HepG2 (cell line): ENCODE measurements at places on chromosomes 4 and X. TPM values are rescaled to one million over a fixed set of nuclear protein-coding genes. Genes with fewer than 3 reads are reported as not detected.

The L1CAM gene
- total RNA-seq = 1.1 and 1.4 TPM in 2 replicates

The GPM6B gene
- not detected in 2 replicates for total RNA-seq

The XG gene
- not detected in 2 replicates for total RNA-seq

The SYNPO2 gene
- total RNA-seq = 0.04 TPM in 1 of 2 replicates, not detected in the other

The CLTRN gene
- 0.17 and 0.53 TPM in 2 replicates for total RNA-seq

The MGAT4D gene
- total RNA-seq = not detected in 2 replicates

The TLR10 gene
- not detected in 2 replicates for total RNA-seq

The JCHAIN gene
- not detected in 2 replicates for total RNA-seq

The UCP1 gene
- 0.11 TPM in 1 of 2 replicates, not detected in the other for total RNA-seq

The SASH3 gene
- total RNA-seq = not detected in 2 replicates

- H3K27ac ChIP-seq = peak overlapping the region; percentile 81
- peak; percentile 25 for DNase-seq
- peaks cover 36% of the 10 kb centered on the region for H3K4me1 ChIP-seq
Observed at GRCh38 chrX:31266203-31267076, 194.6 kb upstream of the FTHL17 start.

GRCh38 chr4:75345423-75345822 is 168.8 kb downstream of the RCHY1 start:
- H3K4me1 ChIP-seq = no peaks in the 10 kb centered on the region
- no peak overlapping the region for H3K27ac ChIP-seq
- H3K4me3 ChIP-seq = no peak overlapping the region
- DNase-seq = no peak
- H3K36me3 ChIP-seq = no peaks in the 10 kb centered on the region

DNA sequence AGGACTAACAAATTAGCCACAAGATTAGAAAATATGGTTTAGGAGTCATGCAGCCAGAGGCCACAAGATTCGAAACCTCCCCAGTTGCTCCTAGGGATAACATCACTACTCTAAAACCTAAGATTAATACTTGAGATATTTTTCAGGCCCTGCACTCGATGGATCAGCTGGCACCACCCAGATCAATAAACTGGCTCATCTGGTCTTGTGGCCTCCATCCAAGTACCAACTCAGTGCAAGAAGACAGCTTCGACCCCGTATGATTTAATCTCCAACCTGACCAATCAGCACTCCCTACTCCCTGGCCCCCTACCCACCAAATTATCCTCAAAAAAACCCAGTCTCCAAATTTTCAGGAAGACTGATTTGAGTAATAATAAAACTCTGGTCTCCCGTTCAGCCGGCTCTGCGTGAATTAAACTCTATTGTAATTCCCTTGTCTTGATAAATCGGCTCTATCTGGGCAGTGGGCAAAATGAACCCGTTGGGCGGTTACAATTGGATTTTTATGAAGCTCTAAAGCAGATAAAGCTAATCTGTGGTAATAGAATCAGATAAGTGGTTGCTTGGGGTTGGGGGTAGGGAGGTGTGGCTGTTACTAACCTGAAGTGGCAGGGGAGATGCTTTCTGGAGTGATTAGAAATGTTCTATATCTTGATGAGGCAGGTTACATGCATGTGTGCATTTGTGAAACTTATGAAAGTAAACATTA is 91.8 kb upstream of the ATXN3L start:
- no peaks in the 10 kb centered on the region for H3K4me1 ChIP-seq
- H3K27ac ChIP-seq = no peak overlapping the region
- DNase-seq = no peak
- H3K4me3 ChIP-seq = no peak overlapping the region
- no peaks in the 10 kb centered on the region for H3K27me3 ChIP-seq
- no peaks in the 10 kb centered on the region for H3K36me3 ChIP-seq

DNA sequence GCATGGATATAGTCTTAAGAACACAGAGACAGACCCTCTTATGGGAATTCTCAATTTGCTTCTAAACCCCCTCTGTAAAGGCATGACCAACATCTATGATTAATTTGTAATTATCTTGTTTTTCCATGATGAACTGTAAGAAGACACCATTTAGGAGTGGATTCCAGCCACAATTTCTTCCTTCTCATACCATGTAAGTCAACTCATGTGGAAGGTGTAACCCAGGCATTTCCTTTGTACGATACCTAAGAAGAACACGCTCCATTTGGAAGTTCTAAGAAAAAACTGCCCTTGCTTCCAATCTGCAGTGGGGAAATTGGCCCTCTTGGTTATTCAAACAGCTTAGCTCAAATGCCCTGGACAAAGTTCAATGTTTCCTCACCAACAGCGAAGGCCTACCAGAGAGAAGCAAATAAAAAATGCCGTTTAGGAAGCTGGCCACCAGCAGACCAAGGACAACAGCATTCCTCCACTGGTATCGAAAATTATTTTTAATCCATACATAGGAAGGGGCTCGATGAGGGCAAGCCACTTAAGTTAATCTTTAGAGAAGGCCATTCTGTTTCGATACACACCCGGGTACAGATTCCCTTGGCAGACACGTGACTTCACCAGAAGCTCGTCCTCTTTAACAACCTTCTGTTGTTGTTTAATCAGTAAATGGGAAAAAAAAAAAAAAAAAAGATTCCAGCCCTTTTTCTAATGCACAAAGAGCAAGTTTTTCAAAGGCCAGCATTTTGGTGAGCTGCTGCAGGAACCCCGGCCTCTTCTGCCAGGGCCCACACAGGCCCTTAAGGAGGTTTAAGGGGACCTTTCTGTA is 2.6 kb downstream of the DHRSX start:
- peak overlapping the region; percentile 99 for H3K4me3 ChIP-seq
- no peaks in the 10 kb centered on the region; the same call in 2 of the 3 replicates for H3K27me3 ChIP-seq
- peaks cover 55% of the 10 kb centered on the region for H3K4me1 ChIP-seq
- H3K36me3 ChIP-seq = peaks cover 2% of the 10 kb centered on the region; the same call in 1 of the 2 replicates

DNA sequence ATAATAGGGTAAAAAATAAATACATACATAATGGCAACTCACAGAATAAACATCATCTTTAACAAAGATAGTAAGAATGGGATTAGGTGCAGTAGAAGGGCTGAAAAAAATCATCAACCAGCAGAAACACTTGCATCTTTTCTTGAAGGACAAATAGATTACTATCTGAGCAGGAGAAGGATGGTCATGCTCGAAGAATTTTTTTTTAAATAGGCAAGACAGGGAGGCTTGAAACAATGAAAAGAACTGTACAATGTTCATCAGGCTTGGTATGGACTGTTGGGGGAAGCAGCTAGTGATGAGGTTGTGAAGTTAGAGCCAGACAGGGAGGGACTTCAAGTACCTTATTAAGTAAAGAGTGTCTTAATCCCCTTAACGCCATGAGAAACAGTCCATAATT is 167.4 kb upstream of the LDB2 start:
- no peaks in the 10 kb centered on the region for H3K27me3 ChIP-seq
- H3K4me1 ChIP-seq = no peaks in the 10 kb centered on the region
- DNase-seq = no peak
- no peak overlapping the region for H3K27ac ChIP-seq
- no peaks in the 10 kb centered on the region for H3K36me3 ChIP-seq
- H3K4me3 ChIP-seq = no peak overlapping the region

DNA sequence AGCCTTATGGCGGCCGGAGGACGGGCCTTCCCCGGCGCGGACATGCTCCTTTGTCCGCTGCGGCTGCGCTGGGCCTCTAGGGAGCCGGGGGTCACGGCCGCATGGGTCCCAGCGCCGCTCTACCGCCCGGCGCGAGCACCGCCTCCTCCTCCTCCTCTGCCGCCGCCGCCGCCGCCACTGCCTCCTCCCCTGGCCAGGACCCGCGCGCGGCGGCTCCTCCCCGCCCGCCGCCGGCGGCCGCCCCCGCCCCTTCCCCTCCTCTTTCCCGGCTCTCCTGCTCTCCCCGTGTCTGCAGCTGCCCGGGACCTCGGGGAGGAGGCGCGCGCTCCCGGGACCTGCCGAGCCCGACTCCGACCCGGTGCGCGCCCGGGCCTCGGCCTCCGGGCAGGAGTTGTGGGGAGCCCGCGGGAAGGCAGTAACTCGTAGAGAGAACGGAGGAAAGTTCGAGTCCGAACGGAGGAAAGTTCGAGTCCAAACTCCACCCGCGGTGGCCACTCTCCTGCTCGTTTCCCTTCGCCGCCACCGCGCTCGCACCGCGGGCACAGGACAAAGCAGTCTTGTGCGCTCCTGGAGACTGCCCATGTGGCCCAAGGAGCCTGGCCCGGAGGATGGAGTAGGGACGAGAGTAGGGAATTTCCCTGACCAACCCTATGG is at the start of gene ADGRA3:
Gene ADGRA3, minus strand, starts transcription at position 179 of the 654 bp plus-strand sequence. CDS start 282 bp downstream, outside the sequence.
- no peaks in the 10 kb centered on the region; the same call in 2 of the 3 replicates for H3K27me3 ChIP-seq
- H3K4me3 ChIP-seq = peak within 1 kb of the TSS; percentile 76
- peak; percentile 56 for DNase-seq
- H3K4me1 ChIP-seq = peaks cover 38% of the 10 kb centered on the region

DNA sequence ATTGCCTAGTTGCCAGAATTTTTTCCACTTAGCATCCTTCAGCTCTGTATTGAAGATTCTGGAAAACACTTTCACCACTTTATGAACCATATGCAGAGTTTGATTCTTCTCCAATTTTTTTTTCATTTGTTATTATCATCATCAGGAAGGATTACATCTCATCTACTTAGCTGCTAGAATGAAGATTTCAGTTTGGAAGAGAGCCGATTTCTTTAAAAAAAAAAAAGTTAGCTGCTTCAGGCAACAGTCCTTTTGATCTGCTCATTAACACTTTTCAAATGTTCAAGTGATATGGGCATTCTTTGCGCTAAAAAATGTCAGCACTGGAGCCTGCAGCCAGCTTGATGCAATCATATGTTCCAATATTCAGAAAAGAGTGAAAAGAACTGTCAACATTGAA is 76.2 kb downstream of the ANTXR2 start:
- no peak for DNase-seq
- H3K4me1 ChIP-seq = no peaks in the 10 kb centered on the region
- no peak overlapping the region for H3K4me3 ChIP-seq
- H3K27me3 ChIP-seq = no peaks in the 10 kb centered on the region
- H3K27ac ChIP-seq = no peak overlapping the region
- H3K36me3 ChIP-seq = no peaks in the 10 kb centered on the region

DNA sequence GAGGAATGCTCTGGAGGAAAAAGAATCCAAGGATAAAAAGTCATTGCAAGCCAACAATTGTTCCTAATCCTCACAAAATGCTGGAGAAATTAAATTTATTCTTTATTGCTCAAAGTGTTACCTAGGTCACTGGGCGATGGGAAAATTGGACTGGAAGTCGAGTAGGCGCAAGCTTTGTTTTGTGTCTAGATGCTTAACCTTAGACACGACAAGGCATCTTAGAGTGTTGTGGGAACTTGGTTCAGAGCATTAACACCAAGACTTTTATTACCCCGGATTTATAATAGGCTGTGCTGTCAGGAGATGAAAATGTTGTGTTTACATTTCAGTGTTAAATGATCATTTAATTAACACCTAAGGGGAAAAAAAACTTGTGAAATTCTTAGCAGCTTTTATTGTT is 25.1 kb downstream of the SLIT2 start:
- H3K27ac ChIP-seq = no peak overlapping the region
- H3K4me3 ChIP-seq = no peak overlapping the region
- no peaks in the 10 kb centered on the region for H3K4me1 ChIP-seq
- no peak for DNase-seq

- H3K4me3 ChIP-seq = no peak overlapping the region
- no peaks in the 10 kb centered on the region for H3K27me3 ChIP-seq
Observed at GRCh38 chr4:74632634-74633033, 161.7 kb downstream of the BTC start.

DNA sequence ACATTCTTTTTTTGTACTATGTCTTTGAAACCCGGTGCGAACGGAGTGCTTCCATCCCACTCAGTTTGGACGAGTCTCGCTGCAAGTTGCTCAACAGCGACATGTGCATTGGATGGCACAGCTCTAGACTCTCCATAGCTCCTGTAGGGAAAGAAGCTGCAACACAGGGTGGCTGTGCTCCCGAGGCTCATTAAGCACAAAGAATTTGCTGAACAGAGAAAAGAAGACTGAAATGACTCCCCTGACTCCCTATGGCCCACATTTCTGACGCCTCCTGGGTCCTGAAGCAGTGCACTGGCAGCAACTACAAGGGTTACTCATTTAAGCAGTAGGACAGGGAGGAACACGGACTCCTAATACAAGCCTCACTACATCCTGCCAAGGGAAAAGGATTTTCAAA is 127.4 kb downstream of the SH3RF1 start:
- H3K4me1 ChIP-seq = no peaks in the 10 kb centered on the region
- no peak for DNase-seq
- H3K27me3 ChIP-seq = no peaks in the 10 kb centered on the region

GRCh38 chr4:104942990-104943743 is 203.5 kb upstream of the TET2 start:
- H3K36me3 ChIP-seq = no peaks in the 10 kb centered on the region
- no peaks in the 10 kb centered on the region for H3K27me3 ChIP-seq
- DNase-seq = no peak

- H3K27me3 ChIP-seq = no peaks in the 10 kb centered on the region
- no peak for DNase-seq
- H3K4me1 ChIP-seq = peaks cover 68% of the 10 kb centered on the region
- H3K27ac ChIP-seq = peak overlapping the region; percentile 73
- no peaks in the 10 kb centered on the region for H3K36me3 ChIP-seq
Observed at GRCh38 chr4:6909970-6910339, 329 bp downstream of the TBC1D14 start.
